ENCODE measurements at places on chromosomes 2 and 18.

DNA sequence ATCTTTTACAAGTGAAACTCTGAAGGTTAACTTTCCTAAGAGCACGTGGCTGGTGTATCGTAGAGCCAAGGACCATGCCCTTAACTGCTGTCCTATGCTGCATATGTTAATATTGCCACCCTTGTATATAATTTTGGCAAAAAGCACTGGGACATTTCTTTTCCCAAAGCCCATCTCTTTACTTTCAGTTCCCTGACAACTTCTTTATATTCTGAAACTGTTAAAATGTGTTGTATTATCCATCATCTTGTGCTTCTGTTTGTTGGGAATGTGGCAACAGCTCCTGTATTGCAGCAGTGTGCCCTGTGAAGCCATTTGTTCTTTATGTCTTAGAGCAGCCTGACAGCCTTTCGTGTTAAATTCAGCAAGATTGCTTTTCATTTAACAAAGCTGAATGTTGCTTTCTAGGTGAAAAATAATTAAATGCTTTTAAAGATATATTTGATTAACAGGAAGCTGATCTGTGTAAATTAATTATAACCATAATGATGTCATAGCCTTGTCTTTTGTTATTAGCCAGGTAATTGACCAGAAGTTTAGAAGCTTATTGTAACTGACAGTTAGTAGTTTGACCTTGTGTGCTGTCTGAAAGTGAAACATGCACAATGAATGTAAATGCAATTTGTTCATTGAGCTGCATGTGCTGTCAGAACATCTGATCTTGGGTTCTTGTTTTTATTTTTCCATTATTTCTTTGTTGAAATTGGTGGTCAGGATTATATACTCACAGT, 9.7 kb downstream of the RHBDD1 start:
- DNase-seq, result no peak

- DNase-seq, result no peak
Measured at GRCh38 chr2:218187296-218188015, 20.7 kb upstream of the CXCR1 start.

GRCh38 chr2:178529194-178529593, 48.9 kb downstream of the PLEKHA3 start:
- no peak for DNase-seq

GRCh38 chr2:239292531-239292930, 108.3 kb downstream of the HDAC4 start:
- DNase-seq, result no peak

GRCh38 chr18:2147476-2148230, 423.7 kb downstream of the METTL4 start:
- DNase-seq, result no peak

DNA sequence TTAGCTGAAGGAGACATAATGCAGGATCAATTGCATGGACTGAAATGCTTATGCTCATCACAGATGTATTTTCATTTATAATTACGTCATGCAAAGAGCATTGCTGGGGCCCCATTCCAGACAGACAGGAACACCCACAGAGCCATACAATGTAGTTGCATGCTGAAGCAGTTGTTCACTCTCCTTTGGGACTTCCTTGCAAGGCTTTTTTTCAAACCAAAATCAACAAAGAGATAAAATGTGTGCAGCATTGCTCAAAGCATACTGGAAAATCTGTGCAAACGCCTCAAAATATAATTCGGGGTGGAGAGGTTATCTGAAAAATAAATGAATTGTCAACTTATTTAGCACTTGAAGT, 463.2 kb downstream of the CDH2 start:
- no peak for DNase-seq
